Umbilical cord (tissue), 2 donors: ENCODE measurements at places on chromosomes 6 and 20.

- DNase-seq, result peak; percentile 16
These were observed 193.4 kb upstream of the PRDM1 start for GRCh38 chr6:105892577-105893262.

GRCh38 chr20:54152227-54153040 lies 21.4 kb downstream of the CYP24A1 start:
- DNase-seq, result peak; percentile 56

GRCh38 chr6:149510793-149511512 lies 26.1 kb upstream of the ZC3H12D start:
- no peak for DNase-seq

DNA sequence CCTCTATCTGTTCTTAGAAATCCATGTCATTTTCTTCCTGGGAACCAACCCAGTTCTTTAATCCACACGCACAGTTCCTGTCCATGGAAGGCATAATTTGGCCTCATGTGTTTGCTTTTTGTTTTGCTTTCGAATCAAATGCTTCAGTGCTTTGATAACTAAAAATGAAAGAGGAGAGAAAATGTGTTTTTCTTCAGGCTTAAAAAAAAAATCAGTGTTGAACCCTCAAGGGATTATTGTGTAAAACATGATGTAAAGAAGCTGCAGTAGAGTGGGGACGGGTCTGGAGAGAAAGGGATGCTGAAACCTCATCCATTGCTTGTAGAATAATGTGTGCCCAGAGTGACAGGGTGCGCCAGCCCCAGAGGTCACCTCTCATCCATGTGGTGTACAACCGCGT lies 197.5 kb upstream of the JARID2 start:
- no peak for DNase-seq

DNA sequence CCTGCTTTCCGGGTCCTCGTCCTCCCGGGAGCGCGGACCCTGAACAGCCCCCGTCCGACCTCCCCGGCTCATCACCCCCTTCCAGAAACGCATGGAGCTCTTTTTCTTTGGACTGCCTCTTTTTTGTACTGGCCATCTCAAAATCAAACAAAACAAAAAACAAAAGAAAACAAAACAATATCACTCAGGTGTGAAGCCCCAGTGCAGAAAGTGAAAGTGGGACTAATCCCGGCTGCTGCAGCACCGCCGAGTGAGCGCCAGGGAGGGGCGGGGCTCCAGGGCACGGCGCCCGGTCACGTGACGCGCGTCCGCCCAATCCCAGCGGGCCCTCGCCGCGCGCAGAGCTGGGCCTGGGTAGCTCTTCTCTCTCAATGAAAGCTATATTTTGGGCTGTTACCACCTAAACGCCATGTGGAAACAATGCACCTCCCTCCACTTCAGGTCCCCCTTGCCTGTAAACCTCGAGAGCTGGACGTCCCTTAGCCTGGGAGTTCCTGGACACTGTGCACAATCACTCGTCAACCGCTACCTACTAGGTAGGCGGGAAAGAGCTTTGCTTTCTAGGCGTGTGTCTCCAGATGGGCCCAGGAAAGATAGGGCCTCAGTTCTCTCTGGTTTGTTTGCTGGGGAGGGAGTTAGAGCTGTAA lies 93.7 kb upstream of the PRDM1 start:
- peak; percentile 71 for DNase-seq

- DNase-seq, result no peak
These were observed 649.2 kb upstream of the FLRT3 start for GRCh38 chr20:14986656-14987055.

DNA sequence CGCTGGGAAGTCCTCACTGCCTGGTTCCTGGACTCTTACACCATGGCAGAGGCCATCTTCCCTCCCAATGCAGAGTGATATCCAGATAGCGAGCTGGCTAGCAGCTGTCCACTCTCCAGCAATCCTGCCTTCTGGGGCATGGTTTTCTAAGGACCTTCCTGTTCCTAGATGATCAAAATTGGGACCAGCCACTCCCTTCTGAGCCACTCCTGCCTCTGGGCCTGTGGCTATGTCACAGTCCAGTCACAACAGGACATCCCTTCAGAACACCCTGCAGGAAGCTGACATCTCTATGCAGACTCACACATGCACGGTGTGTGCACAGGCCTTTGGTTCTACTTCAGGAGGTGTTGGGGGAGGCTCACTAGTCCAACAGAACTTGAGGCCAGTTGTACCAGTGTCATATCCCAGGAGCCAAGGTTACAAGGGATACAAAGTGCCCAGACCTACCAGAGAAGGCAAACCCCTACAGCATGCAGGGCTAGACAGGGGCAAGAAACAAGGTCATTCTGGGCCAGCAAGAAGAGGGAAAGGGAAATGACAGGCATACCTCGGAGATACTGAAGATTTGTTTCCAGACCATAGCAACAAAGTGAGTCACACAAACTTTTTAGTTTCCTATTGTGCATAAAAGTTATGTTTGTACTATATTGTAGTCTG lies 2.7 kb upstream of the MCCD1 start:
- no peak for DNase-seq

DNA sequence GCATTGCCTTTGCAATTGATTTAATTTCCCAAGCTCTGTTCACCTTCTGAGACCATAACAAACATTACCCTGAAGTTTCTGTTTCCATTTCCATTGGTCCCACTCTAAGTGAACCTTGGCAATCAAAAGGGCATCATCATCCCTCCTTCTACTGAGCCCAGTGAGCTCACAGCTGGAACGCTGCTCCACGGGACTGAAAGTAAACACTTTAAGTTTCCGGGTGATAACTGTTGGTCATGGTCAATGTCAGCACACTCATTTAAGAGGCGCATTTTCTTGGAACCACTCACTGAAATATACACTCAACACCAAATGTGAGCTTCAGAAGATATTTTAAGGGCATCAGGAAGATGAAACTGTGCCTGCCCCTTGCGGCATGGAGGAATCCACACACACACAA lies 37.1 kb upstream of the RPS6KA2 start:
- DNase-seq, result no peak

GRCh38 chr6:12637960-12638641 lies 78.5 kb upstream of the PHACTR1 start:
- DNase-seq, result peak; percentile 44

- DNase-seq, result no peak
These were observed 20.6 kb upstream of the REV3L start for GRCh38 chr6:111503660-111504059.

DNA sequence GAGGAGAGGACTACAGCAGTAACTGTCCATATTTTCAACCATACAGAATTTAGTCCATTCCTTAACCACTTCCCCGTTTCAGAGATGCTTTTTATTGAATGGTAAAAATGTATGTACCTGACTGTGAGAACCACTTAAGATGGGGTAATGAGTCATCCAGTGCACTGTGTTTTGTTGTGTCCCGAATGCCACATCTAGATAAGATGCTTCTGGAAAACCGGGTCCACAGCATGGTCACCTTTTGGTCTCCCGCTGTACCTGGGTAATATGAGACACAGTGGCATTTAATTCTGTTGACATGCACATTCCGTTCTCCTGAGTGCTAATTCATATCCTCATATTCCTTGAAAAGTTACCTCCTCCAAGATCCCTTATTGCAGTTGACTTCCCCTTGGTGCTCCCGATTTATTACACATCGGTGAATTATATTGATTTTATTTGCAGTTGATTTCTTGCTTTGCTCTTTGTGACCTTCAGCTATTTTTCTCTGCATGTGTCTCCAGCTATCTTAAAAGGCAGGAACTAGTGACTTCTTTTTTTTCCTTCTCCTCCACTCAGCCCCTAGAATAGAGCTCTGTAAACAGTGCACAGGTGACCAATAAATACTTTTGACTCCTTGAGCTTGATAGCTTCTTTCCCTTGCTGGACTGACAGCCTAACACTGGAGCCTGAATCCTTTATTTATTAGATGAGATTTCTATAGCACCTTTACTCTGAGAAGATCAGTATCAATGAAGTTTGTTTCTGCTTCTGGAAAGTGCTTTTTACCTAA lies 314.6 kb downstream of the ZFAND3 start:
- no peak for DNase-seq

- no peak for DNase-seq
These were observed 76.4 kb downstream of the BACH2 start for GRCh38 chr6:90220273-90220672.

- DNase-seq, result no peak
These were observed 7.0 kb upstream of the NXT1 start for GRCh38 chr20:23343590-23343989.

DNA sequence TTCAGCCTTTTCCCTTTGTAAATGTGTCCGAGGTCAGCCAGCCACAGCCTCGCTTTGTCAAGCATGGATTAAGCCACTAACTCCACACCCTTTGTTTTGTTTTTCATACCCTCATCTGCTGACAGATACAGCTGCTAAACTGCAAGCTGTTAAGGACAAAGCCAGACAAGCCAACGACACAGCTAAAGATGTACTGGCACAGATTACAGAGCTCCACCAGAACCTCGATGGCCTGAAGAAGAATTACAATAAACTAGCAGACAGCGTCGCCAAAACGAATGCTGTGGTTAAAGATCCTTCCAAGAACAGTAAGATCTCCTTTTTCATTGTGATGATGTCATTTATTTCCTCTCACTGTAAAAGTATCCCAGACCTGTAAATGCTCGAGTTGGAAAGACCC lies 269.3 kb downstream of the ARHGAP18 start:
- no peak for DNase-seq

- no peak for DNase-seq
These were observed 410.4 kb downstream of the MAFB start for GRCh38 chr20:40278673-40279072.

DNA sequence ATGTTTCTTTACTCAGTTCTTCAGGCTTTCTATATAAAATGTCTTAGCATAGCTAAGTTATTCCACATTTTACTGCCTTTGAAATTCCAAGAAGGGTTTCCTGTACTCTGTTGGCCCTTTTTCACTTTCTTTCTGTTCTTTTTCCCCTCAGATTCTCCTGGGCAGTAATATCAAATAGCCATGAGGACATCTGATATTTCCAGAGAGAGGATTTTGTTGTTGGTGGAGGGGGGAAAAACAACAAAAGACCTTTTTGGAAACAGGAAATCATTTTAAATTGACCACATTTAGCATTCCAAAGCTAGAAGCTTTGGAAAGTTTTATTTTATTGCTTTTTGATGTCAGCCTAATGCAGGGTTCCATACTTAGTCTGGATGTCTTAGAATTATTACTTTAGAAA lies 445.4 kb downstream of the GJA1 start:
- DNase-seq, result peak; percentile 29

GRCh38 chr6:21664314-21665109 lies 71.0 kb downstream of the SOX4 start:
- DNase-seq, result no peak

GRCh38 chr6:53301801-53302537 lies 46.8 kb downstream of the ELOVL5 start:
- DNase-seq, result no peak

DNA sequence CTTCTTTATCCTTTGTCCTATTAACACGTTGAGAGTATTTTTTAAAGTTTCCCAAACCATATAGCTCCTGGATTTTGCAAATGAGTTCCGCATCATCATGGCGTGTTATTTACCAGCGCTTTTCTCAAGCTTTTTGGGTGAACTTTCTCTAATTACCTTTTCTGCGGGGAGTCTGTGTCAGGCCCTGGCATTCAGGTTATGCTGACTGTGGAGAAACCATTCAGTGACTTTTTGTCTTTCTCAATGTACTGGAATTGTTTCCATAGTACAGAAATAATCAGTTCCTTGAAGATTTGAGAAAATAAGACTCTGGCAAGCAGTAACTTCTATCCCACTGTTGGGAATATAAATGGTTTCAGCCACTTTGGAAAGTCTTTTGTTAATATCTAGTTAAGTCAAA lies 115.3 kb downstream of the CDH26 start:
- DNase-seq, result no peak

- no peak for DNase-seq
These were observed 17.8 kb upstream of the COL19A1 start for GRCh38 chr6:69848552-69848951.

DNA sequence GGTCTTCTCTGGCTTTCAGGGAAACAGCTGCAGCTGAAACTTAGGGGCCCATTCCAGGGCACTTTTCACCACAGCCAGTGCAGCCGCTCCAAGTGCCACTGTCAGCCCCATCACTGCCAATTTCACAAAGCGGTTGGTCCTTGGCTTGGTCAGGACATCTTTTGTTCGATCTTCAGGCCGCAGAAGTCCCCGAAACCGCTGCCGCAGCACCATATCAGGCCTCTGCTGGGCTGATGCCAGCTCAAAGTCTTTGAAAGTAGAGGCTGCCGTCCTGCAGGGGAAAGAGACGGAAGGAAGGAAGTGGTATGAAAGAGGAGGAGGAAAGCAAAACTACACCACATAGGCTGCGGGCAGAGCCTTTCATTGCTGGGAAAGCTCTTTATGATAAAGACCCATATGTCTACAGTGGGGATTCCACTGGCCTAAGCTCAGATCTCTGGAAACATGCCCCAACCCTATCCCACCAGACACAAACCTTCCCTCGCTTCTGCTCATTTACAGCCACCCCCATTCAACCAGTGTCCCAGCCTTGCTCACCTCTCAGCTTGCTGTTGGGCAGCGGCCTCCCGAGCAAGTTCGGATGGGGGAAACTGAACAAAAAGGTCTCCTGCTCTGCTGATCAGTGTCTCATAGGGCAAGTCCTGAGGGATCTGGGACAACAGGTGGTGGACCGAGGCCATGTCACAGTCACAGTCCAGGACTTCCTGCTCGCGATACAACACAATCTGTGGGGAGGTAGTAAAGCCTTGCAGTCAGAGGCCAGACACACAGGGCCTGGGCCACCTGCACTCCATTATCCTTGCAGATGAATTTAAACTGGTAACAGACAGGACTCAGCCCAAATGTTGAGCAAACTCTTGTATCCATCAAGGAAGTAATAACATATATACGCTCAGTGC lies 23.5 kb downstream of the TBC1D20 start:
- peak; percentile 30 for DNase-seq

DNA sequence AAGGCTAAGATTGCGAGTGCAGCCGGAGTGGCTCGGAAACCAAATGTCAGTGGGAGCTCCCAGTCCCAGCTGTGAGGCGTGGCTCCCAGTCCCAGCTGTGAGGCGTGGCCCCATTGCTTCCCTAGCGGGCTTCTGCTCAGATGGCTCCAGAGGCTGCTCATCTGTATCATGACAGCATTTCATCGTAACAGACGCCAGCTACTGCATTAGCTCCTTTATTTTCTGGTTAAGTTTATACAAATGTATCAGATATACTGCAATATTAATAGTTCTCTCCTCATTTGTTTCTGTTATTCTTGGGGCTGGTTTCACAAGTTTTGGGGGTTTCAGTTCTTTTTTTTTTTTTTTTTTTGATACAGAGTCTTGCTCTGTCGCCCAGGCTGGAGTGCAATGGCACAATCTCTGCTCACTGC lies 34.7 kb upstream of the TBXT start:
- peak; percentile 11 for DNase-seq

DNA sequence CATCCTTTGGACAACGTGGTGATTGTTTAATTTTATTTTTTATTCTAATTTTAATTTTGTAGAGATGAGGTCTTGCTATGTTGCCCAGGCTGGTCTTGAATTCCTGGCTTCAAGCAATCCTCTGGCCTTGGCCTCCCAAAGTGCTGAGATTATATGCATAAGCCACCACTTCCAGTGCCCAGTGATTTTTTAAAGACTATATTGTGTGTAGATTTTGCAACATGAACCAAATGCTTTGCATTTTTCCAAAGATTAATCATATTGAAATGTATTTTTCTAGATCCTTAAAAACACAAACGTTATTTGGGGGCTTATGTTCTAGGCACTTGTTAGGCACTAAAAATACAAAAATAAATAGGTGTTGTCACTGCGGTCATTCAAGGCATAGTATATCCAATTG lies 117.6 kb upstream of the CCN2 start:
- DNase-seq, result no peak
